Cortex of kidney (tissue), 1 donor: ENCODE measurements at places on chromosomes 11 and 22.

DNA sequence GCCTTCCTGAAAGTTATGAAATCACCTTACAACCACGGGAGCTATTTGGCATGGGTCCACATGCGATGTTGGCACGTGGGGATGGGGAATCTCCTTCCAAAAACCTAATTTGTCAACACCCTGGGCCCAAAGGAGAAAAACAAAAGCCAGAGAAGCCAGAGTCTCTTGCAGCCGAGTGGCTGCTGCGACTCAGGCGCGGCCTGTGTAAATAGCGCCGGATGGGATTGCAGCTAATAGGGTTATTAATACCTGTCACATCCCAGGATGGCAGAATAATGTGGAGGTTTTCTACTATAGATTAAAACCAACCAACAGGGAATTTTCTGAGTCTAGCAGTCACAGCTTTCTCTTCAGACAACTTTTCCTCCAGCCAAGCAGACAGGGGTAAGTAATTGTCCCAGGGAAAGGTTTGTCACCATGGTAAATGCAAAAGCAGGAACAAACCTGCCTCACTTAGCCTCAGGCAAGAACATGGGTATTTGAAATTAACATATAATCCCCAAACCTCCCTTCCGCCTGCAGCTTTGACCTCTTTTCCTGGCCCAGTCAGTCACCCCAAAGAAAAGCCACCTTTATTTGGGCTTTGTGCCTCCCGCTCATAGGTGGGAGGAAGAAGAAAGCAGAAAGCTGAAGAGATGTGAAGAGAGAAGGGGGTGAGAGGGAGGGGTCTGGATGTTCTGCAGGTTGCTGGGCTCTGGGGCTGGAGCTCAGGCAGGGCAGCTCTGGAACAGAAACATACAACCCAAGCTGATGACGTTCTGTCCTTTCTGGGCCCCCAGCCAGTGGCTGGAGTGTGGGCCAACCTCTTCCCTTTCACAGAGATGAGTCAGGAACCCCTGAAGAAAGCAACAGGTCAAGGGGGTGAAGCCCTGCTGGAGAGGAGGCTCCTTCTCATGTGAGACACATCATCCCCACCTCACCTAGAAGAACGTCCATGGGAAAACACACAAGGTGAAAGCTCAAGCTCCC, 376.5 kb downstream of the NXPE2 start:
- no peak for DNase-seq

GRCh38 chr22:17705951-17706900, 67.7 kb downstream of the BCL2L13 start:
- DNase-seq = no peak

GRCh38 chr11:36024716-36025115, 80.9 kb downstream of the LDLRAD3 start:
- no peak for DNase-seq

GRCh38 chr22:42163515-42163914, 32.9 kb upstream of the CYP2D6 start:
- no peak for DNase-seq

GRCh38 chr22:44363013-44363979, 50.5 kb upstream of the SHISAL1 start:
- no peak for DNase-seq

DNA sequence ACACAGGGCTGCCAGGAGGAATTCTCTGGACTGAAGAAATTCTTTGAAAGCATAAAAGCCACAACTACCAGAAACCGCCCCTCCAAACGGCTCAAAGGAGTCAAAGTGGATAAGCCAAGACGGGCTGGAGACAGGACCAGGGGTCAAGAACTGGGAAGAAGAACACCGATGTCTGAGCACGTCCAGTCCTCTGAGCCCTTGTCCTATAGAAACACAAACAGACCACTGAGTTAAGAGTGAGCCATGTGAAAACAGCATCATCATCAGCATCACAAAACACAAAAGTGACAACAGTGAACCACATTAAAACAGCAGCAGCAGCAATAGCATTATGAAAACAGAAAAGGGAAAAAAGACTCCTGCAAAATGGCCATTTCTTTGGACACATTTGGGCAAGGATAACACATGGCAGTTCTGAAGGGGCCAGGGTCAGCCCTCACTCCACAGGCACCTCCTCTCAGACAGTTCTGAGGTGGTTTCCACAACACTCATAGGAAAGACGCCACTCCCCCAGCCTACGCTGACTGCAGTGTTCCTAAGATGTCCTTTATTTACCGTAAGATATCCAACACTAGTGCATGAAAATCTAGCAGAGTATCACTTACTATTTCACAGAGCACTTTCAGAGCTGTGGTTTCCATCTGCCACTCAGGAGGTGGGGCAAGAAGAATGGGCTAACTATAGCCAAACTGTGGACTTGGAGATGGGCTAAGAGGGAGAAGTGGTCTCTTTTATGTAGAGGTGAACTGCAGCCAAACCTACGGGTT, 28.6 kb upstream of the YPEL1 start:
- no peak for DNase-seq

GRCh38 chr22:46025973-46026898, 49.3 kb upstream of the WNT7B start:
- DNase-seq = no peak

GRCh38 chr22:47044722-47045535, 282.5 kb downstream of the TBC1D22A start:
- DNase-seq = no peak

GRCh38 chr22:49527611-49528419, 299.9 kb downstream of the BRD1 start:
- no peak for DNase-seq

DNA sequence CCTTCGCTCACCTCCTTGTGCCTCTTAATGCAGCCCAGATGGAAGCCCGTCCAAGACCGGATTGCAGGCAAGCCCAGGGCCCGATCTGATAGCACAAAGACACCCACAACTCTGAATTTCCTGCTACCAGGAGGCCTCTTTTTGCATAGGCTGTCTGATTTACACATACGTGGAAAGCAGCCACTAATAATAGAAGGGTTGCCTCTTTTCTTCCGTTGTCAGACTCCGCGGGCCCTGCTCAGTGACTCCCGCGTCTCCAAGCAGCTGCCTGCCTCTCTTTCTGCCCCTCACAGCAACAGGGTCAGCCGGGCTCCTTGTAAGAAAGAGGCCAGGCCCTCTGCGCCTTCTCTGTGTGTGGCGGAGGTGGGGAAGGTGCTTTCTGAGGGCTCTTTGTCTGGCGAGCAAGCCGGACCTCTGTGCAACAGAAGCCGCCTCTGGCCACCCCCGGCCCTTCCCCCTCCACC, 26.7 kb downstream of the FLI1 start:
- no peak for DNase-seq

- DNase-seq = no peak
Observed at GRCh38 chr11:72824811-72825505, 10.7 kb downstream of the ATG16L2 start.

DNA sequence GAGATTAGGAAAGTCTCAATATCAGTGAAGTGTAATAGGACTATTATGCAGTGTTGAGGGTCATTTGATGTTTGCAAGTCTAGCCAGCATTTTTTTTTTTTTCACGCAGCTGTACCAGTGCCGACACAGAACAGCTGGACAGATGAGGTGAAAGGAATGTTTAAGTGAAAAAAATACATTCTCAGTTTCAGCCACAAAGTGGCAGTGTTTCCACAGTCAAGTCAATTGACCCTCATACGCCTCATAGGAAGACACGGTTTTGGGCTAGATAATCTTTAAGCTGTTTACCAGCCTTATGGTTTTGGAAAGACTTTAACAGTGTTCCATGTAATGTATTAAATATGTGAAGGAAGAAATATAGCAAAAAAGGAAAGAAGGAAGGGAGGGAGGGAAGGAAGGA, 349.9 kb upstream of the ANO3 start:
- no peak for DNase-seq
